BE2C (cell line): ENCODE measurements at places on chromosomes 7 and 10.

DNA sequence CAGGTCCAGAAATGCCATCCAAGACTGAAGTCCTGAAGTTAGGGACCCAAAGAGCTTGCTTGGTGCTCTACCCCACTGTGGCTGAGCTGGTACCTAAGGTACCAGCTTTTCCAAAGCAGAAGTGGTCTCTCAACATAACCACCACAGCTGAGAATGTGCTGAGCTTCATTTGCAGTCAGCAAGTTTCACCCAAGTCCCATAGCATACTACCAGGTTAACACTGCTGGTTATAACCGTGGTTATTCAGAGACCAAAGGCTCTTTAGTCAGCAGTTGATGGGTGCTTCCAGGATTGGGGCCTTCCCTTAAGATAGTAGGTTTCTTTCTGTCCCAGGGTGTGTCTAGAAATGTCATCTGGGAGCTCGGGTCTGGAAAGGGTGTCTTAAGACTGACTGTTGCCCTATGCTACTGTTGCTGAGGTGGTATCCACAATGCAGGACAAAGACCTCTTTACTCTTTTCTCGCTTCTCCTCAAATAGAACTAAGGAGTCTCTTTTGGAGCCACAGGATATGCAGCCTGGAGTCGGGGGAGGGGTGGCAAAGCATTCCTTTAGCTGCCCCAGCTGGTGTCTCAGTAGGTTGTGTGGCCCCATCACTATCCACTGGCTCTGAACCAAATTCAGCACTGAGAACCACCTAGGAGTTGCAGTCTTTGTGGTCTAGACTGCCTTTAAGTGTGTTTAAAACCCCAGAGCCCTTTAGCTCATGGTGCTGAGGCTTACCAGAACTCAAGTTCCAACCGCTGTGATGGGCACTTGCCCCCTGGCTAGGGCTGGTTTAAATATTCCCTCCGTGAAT is 354.9 kb upstream of the SEMA3C start:
- no peak for DNase-seq

DNA sequence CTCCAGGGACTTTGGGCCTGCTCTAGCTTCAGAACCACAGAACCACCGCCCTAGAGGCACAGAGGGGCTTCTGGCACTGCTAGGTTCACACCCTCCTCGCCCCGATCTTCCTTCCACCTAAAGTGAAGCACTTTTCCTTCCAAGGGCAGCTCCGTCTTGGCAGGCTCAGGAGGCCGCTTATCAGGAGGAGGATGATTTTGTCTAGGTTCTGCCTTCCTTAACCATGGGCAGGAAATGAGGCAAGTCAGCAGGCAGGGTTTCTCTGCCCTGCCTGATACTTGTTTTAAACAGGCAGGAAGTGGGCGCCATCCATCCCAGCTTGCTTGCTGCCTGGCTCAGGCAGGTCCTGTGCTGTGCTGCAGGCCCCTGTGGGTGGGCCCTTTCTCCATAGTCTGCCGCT is 8.3 kb upstream of the ATP6V0E2 start:
- no peak for DNase-seq

GRCh38 chr10:103797857-103798256 is 57.5 kb downstream of the SH3PXD2A start:
- DNase-seq, result no peak

DNA sequence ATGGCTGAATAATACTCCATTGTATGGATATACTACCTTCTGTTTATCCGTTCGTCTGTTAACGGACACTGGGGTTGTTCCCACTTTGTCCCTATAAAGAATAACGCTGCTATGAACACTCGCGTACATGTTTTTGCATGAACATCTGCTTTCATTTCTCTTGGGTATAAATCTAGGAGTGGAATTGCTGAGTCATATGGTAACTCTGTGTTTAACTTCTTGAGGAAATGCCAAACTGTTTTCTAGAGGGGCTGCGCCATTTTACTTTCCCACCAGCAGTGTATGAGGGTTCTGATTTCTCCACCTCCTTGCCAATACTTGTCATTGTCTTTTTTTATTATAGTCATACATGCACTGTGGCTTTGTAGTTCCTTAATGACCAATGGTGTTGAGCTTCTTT is 20.6 kb upstream of the RASSF4 start:
- no peak for DNase-seq
